Spleen (tissue), 13 donors: ENCODE measurements at places on chromosomes 12 and 14. TPM values are rescaled to one million over a fixed set of nuclear protein-coding genes. Genes with fewer than 3 reads are reported as not detected.

GRCh38 chr12:106974511-106974910 lies 12.4 kb downstream of the MTERF2 start:
- H3K27ac ChIP-seq, result no peak overlapping the region
- no peak for DNase-seq
- H3K4me3 ChIP-seq, result no peak overlapping the region
- peaks cover 6% of the 10 kb centered on the region for H3K4me1 ChIP-seq
- no peaks in the 10 kb centered on the region for H3K36me3 ChIP-seq

- H3K4me1 ChIP-seq, result peaks cover 44% of the 10 kb centered on the region
- H3K27me3 ChIP-seq, result no peaks in the 10 kb centered on the region
- no peak overlapping the region for H3K27ac ChIP-seq
- H3K36me3 ChIP-seq, result no peaks in the 10 kb centered on the region
Observed at GRCh38 chr14:62079038-62079437, 316.8 kb downstream of the SNAPC1 start.

DNA sequence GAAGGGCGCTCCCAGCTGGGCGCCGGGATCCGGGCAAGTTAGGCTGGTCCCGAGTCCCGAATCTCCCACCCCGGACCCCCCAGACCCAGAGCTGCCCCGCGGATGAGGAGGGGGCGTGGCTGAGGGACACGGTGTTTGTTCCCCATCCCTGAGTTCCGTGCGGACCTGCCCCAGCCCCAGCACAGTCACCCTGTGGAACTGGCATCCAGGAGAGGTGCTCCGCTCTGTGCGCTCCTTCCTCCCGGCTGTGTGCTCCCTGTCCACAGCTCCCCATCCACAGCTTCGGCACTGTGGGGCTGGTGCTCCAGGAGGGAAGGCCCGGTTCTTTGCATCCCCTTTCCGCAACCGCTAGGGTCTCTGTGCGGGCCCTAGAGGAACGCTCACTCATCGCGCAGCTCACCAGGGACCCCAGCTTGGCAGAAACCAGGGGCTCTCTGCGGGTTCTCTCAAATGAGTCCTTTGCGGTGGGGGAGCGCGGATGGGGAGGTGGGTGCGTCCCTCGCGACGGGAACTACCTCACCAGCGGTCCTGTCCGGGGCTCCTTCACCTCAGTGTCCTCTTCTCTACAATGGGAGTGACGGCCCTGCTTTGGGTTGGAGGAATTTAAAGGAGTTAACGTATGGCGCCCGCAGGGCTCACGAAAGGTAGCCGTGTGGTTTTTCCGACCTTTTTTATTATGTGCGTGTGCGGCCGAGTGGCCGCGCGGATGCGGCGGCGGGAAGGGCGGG lies 845 bp downstream of the TMEM132C start:
- no peak for DNase-seq
- no peak overlapping the region for H3K27ac ChIP-seq
- no peaks in the 10 kb centered on the region for H3K36me3 ChIP-seq
- peak overlapping the region; percentile 10 for H3K4me3 ChIP-seq
- H3K4me1 ChIP-seq, result peaks cover 18% of the 10 kb centered on the region

DNA sequence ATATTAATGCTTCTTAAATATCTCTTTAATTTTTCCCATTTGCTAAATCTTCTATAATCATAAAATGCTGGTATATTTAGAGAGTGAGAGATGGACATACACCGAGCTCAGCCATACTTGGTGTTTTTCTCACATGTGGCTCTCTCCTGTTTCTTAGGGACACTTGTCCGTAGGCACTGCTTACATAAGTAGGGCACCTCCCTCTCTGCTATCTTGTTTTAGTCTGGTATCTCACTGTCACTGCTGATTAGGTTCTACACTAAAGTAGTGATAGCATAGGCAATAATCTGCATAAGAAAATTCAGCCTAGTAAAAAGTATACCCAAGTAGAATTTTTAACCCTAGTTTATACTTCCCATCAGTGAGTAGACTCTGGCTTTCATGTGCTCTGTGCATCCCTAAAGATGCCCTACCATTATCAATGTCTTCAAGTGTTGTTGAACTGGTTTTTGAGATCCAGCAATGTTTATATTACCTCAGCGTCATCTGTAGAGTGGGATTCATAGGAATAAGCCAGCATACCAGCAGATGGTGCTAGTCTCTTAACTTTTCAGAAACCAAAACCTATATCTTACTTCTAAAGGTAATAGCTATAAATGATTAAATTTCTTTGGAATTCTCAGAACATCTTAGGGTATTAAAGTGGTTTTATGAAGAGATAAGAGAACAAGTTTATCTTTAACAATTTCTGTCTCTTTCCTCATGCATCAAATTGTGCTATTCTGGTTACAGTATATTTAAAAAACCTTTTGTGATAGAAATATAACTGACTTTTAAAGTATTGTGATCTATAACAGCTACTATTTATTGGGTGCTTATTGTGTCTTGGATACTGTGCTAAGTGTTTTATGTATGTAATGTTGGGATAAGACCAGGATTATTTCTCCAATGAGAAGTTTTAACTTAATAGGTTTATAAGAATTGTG lies 32.9 kb downstream of the ARID2 start:
- no peak for DNase-seq
- H3K4me1 ChIP-seq, result peaks cover 6% of the 10 kb centered on the region
- H3K36me3 ChIP-seq, result no peaks in the 10 kb centered on the region
- no peak overlapping the region for H3K27ac ChIP-seq

GRCh38 chr12:4356041-4356327 lies 23.5 kb downstream of the FGF23 start:
- no peaks in the 10 kb centered on the region for H3K4me1 ChIP-seq
- peaks cover 39% of the 10 kb centered on the region for H3K36me3 ChIP-seq
- no peak overlapping the region for H3K4me3 ChIP-seq
- no peaks in the 10 kb centered on the region for H3K27me3 ChIP-seq

DNA sequence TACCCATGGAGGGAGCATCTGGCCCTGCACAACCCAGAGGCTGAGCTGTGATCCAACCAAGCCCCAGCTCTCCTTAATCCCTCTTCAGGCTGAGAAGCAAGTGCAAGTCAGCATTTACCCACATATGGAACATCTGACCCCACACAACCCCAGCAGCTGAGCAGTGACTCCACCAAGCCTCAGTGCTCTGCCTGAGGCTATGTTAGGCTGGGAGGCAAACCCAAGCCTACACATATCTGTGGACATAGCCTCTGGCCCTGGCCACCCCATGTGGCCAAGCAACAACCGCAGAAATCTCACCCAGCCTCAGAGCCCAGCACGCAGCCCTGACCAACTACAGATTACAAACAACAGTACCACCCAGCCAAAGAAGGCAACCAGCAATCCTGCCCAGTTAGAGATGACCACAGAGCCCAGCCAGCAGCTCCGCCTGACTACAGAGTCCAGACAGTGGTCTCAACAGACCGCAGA lies 142.8 kb downstream of the NUAK1 start:
- H3K36me3 ChIP-seq, result no peaks in the 10 kb centered on the region
- H3K27ac ChIP-seq, result no peak overlapping the region
- no peak overlapping the region for H3K4me3 ChIP-seq
- H3K27me3 ChIP-seq, result peaks cover 10% of the 10 kb centered on the region
- H3K4me1 ChIP-seq, result no peaks in the 10 kb centered on the region

DNA sequence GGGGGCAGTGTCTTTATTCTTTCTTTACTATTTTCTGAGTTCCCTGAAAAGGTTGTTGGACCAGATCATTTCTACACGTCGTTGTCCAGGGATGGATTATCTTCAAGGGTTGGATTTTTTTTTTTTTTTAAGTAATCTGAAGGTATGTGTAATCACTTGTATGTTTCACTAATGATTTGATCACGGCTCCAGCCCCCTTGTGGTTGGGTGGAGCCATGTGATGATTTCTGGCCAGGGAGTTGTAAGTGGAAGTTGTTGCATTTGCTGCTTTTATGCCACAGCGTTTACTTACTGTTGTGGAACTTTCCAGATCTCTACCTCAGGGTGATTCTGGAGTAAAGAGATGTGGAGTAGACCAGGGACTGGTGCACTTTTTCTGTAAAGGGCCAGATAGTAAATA lies 390.3 kb downstream of the AACS start:
- no peaks in the 10 kb centered on the region for H3K4me1 ChIP-seq
- H3K27me3 ChIP-seq, result no peaks in the 10 kb centered on the region
- no peak for DNase-seq
- no peaks in the 10 kb centered on the region for H3K36me3 ChIP-seq

GRCh38 chr14:50813544-50813863 lies 17.5 kb downstream of the NIN start:
- H3K27ac ChIP-seq, result peak overlapping the region; percentile 71
- no peaks in the 10 kb centered on the region for H3K27me3 ChIP-seq
- H3K4me3 ChIP-seq, result no peak overlapping the region
- DNase-seq, result no peak
- peaks cover 38% of the 10 kb centered on the region for H3K36me3 ChIP-seq

DNA sequence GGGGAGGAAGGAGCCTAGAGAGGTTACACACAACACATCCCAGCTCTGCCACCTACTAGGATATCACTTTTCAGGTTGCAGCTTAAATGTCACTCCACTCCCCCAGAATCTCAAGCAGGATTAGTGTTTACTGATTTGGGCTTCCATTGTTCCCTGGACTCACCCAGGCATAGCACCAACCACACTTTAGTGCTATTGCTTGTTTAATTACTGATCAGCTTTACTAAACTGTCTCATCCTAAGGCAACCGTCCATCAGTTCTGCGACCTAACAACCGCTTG lies 6.1 kb upstream of the KRT18 start:
- no peaks in the 10 kb centered on the region for H3K4me1 ChIP-seq
- H3K36me3 ChIP-seq, result no peaks in the 10 kb centered on the region
- peaks cover 5% of the 10 kb centered on the region for H3K27me3 ChIP-seq
- H3K4me3 ChIP-seq, result no peak overlapping the region
- no peak for DNase-seq

DNA sequence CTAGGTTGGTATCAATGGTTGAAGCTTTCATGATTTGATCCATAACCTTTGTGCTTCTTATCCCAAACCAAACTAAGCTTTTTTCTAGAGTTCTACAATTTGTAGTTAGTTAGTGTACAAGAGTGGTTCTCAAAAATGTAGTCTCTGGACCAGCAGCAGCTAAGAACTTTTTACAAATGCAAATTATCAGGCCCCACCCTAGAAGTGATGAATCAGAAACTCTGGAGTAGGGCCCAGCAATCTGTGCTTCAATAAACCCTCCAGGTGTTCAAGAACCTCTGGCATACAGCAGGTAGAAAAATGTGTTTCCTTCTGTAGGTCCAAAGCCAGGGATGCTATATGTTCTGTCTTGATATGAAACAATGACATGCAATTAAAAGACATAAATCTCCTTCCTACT lies 26.1 kb upstream of the ACTR6 start:
- peaks cover 30% of the 10 kb centered on the region for H3K36me3 ChIP-seq
- no peak for DNase-seq
- no peaks in the 10 kb centered on the region for H3K27me3 ChIP-seq
- no peak overlapping the region for H3K27ac ChIP-seq

- no peaks in the 10 kb centered on the region for H3K27me3 ChIP-seq
- H3K4me3 ChIP-seq, result peak overlapping the region; percentile 84
- DNase-seq, result no peak
- peak overlapping the region; percentile 98 for H3K27ac ChIP-seq
Observed at GRCh38 chr14:31208546-31209424, 1.2 kb upstream of the HECTD1 start.

GRCh38 chr14:72644758-72645489 lies 249.0 kb downstream of the DPF3 start:
- H3K4me1 ChIP-seq, result no peaks in the 10 kb centered on the region
- no peak overlapping the region for H3K27ac ChIP-seq
- H3K27me3 ChIP-seq, result no peaks in the 10 kb centered on the region
- no peak for DNase-seq
- no peak overlapping the region for H3K4me3 ChIP-seq

Gene SAMD15
- total RNA-seq, result 1.1 TPM

Gene LHX5
- total RNA-seq, result not detected

Gene SYNDIG1L
- 0.52 TPM for total RNA-seq

Gene OAS1
- 68.4 TPM for total RNA-seq

Gene TAS2R10
- total RNA-seq, result 1.7 TPM
